Amygdala (tissue), 56 donors: ENCODE measurements at places on chromosomes 3 and 15.

DNA sequence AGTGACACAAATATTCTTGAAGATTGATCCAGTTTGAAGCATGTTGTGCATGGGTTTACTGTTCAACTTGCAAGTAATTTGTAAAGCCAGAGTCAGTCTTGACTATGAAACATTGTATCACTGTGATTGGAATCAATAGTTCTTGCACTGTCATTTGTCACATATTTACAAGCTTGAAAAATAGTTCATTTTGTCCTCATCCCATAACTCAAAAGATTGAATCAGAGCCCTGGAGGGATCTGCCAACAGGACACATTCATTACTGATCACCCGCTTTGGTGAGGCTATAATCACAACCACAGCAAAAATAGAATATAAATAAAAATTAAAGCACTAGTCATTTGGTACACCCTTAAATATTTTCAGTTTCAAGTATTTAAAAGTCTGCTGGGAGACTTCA lies 368.9 kb downstream of the WDR72 start:
- no peak for DNase-seq

DNA sequence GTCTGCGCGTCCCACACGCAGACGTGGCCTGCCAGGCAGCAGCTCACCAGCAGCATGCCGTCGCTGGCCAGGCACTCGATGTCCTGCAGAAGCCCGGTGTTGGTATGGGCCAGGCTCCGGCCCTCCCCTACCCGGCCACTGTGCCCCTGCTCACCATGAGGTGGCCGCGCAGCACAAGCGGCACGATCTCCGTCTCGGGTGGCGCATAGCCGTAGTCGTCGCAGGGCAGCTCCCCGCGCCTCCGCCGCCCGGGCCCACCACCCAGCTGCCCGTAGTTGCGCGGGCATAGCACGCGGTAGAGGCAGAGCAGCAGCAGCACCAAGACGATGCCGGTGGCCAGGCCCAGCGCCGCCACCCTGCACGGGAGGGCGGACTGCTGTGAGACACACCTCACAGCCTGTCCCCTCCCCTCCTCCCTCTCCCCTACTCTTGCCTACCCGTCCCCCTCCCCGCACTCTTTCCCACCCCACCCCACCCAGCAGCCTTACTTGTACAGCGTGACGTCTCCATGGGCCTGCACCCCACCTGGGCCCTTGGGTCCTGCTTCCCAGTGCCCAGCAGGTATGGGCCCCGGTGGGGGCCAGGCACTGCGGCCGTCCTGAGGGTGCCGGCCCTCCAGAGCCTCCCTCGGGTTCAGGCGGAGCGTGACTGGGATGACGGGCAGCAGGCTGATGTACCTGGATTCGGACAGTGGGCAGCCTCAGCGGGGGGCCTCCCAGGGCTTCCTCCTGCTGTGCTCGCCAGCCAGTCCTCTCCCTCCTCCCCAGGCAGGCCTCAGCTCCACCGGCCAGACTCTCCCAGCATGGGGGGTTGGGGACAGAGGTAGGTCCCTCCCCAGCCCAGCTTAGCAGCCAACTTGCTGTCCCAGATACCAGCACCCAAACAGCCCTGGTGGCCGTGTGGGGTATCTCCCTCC lies 37.6 kb downstream of the PTPN23 start:
- no peak for DNase-seq

DNA sequence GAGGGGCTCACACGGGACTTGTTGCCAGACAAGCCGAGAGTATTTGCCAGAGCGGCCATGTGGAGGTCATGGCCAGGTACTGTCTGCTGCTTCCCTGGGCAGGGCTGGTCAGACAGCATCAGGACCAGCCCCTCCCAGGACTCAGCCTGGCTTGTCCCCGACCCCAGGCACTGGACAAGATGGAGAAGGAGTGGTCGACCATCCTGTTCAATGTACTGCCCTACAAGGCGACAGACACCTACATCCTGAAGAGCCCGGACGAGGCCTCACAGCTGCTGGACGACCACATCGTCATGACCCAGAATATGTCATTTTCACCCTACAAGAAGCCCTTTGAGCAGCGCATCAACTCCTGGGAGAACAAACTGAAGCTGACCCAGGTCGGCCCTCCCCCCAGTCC lies 38.6 kb downstream of the DNAH1 start:
- no peak for DNase-seq

DNA sequence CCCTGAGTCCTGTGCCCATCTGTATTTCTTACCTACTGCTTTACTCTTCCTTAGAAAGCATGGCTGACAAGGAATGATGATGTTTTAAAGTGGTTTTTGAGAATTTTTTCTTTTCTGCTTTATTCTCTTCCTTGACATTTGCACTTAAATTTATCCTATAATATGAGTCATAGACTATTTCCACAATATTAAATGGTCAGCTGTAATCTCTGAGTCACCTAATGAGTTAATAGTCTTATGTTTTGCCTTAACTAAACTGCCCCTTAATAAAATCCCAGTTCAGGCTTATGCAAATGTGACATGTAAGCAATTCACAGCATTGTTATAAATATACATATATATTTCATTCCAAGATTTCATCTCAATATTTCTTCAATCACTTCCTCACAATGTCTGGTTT lies 23.8 kb downstream of the MEIS2 start:
- DNase-seq: no peak

DNA sequence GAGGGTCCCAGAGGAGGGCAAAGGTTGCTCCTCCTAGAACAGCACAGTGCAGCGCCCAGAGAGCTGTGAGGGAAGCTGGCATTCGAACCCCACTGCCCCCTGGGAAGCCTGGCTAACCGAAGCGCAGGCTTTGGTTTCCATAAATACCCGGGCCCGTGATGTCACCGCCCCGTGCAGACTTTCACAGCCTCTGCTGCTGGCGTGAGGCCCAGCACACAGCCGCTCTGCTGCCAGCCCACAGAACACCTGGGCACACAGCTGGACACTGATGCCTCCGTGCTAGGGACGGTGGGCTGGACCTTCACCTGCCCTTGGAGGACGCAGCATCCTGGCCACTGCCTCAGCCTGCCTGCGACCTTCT lies 1.0 kb downstream of the IQSEC1 start:
- peak; percentile 32 for DNase-seq

DNA sequence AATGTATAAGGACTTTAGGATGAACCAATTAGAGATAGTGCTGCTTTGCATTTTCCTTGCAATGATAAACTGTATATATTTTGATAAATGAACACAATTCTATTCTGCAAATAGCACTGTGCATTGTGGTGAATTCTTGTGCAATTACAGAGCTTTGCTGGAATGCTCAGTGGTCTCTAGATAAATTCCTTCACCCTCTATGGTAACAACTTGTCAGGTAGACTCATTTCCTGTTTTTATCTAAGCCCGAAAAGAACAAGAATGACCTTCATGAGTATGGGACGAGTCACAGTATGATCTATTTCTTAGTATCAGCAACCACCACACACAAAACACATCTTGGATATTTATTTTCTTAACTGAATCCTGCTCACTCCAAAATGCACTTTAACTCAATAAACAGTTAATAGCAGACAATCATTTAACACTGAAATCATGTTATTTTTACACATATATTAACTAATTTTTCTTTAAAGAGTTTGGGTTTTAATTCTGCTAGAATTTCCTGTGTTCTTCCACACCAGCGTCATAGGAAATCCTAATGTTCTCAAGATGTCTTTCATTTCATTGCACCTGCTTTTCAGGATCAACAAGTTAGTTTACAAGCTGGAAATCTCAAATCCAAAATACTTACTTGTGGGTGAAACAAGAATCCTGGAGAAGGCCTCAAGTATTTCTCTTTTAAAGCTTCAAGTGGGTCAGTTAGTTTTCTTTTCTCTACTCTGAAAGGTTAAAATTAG lies 551.2 kb downstream of the MECOM start:
- DNase-seq: no peak

DNA sequence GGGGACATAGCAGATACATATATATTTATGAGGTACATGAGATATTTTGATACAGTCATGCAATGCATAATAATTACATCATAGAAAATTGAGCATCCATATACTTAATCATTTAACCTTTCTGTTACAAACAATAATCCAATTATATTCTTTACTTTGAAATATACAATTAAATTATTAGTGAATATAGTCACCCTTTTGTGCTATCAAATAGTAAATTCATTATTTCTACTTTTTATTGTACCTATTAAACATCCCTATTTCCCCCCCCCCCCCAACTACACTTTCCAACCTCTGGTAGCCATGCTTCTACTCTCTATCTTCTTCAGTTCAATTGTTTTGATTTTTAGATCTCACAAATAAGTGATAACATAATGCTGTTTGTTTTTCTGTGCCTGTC lies 719.1 kb downstream of the ZBBX start:
- DNase-seq: no peak

GRCh38 chr3:15321349-15321748 lies 11.0 kb downstream of the SH3BP5 start:
- no peak for DNase-seq

- DNase-seq: no peak
Observed at GRCh38 chr3:174495311-174495710, 363.8 kb upstream of the NAALADL2 start.

DNA sequence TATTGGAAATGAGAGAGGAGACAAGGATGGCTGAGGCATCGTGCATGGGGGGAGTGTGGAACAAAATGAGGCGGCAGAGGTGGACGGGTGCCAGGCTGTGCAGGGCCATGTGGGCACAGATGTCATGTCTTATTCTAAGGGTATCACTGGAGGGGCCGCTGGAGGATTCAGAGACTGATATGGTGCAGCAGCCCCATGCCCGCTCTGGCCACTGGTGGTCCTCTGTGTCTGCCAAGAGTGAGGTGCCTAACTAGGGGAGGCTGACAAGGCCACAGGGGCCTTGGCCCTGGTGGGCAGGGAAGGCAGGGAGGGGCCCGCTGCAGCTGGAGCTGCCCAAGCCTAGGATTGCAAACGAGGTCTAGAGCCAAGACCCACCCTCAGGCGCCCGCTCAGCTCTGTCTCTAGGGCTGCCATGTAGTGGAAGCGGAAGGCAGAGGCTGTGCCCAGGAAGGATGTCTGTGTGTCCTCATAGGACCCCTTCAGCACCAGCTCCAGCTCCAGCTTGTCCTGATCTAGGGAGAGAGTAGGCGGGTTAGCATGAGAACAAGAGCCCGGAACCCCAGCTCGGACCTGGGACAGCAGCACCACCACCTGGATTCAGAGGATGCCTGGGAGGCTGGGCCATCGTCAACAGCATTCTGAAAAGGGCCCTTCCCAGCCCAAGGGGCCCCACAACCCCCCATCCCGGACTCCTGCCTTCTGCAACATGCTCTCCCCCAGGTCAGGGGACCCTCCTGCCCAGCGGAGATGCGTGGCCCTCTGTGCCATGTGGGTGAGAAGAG lies 11.3 kb downstream of the PLA2G4D start:
- no peak for DNase-seq

DNA sequence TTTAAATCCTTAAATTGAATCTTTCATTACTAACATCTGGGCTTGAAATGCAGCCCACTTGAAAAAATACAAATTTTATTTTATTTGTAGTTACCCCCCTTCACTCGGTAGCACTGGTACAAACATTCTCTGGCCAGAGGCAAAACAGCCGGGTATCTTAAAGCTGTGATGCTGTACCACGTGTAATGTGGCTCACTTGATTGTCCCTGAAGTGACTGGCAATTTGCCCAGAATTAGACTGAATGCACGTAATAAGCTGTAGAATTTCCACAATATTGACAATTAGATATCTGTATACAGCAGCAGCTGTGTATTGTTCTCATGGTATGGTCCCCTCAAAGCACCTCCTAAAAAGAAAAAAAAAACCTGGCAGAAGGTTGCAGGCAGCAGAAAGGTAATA lies 192.8 kb upstream of the TBC1D5 start:
- DNase-seq: no peak

- no peak for DNase-seq
Observed at GRCh38 chr3:9903904-9904303, 1.3 kb downstream of the IL17RE start.

- no peak for DNase-seq
Observed at GRCh38 chr3:32488474-32489008, 14.1 kb downstream of the CMTM6 start.

- DNase-seq: no peak
Observed at GRCh38 chr3:127157171-127157828, 35.6 kb upstream of the PRR23E start.

GRCh38 chr15:73862276-73862675 lies 11.1 kb upstream of the TBC1D21 start:
- DNase-seq: no peak

DNA sequence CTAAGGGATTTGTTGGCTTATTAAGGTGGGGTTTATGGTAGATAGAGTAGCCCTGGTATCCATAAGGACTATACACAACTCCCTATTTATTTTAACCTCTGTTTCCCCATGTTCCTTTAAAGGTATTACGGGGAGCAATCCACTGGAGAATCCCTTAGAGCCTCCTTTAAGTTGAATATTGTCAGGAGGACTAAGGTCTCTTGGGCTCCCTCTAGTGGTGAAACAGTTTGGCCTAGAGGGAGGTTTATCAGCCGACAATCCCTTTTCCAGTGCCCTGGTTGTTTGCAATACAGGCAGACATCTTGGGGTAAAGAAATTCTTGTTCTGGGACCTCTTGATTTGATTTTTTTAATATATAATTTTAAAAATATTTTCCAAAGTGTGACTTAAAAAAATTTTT lies 12.9 kb downstream of the OPA1 start:
- DNase-seq: no peak

DNA sequence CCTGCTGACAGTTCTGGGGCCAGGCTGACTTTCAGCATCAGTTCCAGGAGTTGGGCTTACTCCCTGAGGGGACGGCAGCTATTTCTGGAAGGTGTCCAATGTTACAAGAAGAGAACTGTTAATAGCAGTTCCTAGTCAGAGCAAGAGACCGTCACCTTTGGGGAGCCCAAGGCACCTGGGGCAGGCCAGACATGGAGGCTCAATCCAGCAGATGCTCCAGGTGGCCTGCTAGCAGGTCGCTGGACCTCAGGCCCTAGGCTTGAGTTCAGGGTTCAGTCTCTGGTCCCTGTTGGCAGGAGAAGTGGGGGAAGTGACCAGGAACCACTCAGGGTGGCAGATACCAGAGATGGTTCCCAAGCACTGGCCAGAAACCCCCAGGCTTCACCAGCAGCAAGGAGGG lies 25.9 kb downstream of the C3orf20 start:
- no peak for DNase-seq

GRCh38 chr3:16927485-16927884 lies 42.7 kb downstream of the PLCL2 start:
- DNase-seq: no peak
